Activated T-cell treated with anti-CD3 and anti-CD28 coated beads, Interleukin-2, amount 50 U/mL, for 4 hours (primary cell): ENCODE measurements at places on chromosomes 11 and 22. TPM values are rescaled to one million over a fixed set of nuclear protein-coding genes. Genes with fewer than 3 reads are reported as not detected.

TIGD3 gene
- total RNA-seq = 0.50 TPM

SMIM35 gene
- not detected for total RNA-seq

- no peak for DNase-seq
Measured at GRCh38 chr22:24164940-24165339, 16.3 kb upstream of the SUSD2 start.

DNA sequence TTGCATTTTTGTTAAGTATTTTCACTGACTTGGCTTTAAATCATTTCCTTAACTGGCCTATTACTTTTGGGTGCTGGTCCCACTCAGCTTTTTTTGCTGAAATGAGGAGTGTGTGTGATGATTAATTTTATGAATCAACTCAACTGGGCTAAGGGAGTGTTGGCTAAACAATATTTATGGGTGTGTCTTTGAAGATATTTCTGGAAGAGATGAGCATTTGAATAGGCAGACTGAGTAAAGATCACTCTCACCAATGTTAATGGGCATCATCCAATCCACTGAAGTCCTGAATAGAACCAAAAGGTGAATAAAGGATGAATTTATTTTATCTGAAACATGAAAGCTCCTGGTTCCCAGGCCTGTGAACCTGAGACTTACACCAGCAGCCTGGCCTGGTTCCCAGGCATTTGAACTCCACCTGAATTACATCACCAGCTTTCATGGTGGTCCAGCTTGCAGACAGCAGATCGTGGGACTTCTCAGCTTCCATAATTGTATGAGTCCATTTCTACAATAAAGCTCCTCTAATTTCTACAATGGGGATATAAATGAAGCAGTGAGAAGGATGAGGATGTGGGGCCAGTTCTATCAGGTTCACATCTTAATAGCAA lies 241.3 kb upstream of the ZC3H12C start:
- DNase-seq = no peak

DNA sequence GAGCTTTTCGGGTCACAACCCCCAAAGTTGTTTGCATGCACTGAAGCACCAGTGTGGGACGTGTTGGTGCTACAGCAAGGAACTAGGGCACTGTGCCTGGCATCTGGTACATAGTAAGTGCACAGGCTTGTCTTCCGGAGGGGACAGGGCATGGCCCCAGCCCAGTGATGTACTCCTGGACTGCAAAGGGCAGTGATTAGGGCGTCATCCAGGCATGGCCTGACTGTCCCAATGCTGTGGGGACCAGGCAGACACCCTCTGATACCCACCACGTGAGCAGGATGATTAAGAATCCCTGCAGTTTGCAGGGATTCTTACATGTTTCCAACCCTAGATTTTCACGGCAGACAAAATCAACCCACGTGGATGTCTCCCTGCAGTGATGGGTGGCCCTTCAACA lies 50.0 kb upstream of the RFPL3 start:
- DNase-seq = no peak

DNA sequence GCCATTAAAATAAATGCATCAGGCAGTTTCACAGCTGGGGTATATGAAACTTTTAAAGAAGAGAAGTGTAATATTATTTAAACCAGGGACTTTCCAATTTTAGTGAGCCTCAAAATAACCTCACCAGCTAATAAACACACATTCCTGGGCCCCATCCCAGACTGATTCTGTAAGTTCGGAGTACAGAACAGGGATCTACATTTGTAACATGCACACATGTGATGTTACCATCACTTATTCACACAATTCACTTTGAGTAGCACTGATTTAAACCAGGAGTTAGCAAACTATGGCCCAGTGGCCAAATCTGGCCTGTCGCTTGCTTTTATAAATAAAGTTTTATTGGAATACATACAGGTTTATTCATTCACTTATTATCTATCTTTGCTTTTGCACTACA lies 62.0 kb downstream of the STK33 start:
- DNase-seq = no peak

- no peak for DNase-seq
Measured at GRCh38 chr22:41983513-41984405, 14.5 kb downstream of the SEPTIN3 start.
